ENCODE measurements at places on chromosomes 6 and 20.

DNA sequence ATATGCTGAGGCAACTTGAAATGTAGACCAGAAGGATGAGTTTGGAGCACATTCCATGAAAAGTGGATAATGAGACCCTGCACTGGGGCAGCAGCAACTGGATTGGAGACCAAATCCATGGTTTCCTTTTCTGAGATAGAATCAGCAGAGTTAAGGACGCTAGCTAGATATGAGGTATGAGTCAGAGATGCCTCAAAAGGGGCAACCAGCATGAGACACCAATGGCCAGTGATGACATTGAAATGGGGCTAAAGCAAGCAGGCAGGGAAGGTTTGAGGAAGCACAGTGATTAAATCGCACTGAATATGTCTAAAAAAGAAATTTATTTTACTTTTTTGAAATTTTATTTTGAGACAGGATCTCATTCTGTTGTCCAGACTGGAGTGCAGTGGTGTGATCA lies 802.4 kb downstream of the TFAP2A start:
- DNase-seq: no peak

GRCh38 chr6:90082847-90083246 lies 188.6 kb downstream of the GJA10 start:
- DNase-seq: no peak

DNA sequence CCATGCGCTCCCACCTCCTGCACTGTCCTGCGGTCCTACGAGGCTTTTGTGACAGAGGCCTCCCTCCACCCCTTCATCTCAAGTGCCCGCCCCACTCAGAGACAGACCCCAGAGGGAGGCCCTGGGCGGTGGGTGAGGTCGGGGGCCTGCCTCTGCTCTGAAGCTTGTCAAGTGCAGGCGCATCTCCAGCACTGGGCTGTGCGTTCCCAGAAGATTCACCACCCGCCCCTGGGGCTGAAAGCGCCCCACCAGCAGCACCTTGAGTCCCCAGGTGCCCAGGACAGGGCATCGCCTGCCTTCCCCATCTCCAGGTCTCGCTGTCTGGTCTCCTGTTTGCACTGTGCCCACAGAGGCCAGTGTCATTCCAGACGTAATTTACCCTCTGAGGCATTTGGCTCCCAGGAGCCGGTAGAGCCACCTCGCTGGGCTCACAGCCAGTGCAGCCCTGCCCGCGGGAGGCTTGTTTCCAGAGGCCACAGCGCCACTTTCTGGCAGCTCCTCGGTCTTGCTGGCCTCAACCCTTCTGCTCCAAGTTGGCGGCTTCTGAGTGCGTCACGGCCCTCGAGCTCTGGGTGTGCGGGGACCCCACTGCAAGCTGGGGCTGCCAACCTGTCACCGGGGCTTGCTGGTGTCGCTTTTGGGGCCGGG lies 191.1 kb downstream of the TAF4 start:
- DNase-seq: no peak

DNA sequence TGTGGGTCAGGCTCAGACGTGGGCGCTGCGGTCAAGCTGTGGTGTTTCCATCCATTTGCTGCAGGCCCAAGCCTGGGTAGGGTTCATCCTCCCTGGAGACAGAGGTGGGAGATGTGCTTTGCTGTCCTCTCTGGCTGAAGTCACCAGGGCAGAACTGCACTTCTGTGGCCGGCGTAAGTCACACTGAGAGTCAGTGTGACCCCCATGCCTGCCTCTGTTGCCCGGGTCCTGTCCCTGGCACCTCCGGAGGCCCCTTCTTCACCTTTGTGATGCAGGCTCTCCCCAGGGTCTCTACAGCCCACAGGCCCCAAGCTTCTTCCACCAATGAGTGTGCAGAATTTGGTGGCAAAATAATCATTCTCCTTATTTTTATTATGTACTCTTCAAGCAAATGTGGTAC lies 53.8 kb upstream of the DACT2 start:
- DNase-seq: no peak

- peak; percentile 23 for DNase-seq
Observed at GRCh38 chr20:38726804-38727606, 2.7 kb downstream of the SLC32A1 start.

DNA sequence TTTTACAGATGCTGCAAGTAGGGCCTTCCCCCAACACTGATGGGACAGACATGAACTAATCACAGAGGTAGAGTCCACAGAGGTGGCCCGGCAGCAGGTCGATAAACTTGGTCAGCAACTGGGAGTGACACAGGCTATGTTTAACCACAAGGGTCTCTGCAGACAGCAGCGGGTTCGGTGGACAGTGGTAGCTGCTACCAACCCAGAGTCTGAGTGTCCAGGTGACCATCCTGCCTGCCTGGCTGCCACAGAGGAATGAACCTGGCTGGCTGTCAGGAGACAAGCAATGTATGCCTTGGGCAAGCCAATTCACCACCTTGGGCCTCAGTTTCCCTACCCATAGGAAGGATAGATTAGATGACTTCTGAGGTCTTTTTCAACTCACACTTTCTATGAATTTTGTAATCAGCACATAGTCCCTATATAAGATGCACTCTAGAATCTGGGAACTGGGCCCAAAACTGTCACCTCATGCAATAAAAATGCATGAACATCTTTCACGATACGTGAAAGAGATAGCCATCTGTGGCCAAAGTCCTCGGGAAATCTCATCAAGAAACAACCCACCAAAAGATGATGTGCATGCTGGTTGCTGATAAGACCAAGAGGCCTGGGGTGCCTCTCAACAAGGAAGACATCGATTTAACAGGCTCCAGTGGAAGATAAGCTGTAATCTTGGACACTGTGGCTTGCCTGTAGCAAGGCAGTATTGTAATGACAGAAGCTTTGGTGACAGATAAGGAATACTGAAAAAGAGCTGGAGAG lies 30.5 kb downstream of the MDGA1 start:
- DNase-seq: no peak

DNA sequence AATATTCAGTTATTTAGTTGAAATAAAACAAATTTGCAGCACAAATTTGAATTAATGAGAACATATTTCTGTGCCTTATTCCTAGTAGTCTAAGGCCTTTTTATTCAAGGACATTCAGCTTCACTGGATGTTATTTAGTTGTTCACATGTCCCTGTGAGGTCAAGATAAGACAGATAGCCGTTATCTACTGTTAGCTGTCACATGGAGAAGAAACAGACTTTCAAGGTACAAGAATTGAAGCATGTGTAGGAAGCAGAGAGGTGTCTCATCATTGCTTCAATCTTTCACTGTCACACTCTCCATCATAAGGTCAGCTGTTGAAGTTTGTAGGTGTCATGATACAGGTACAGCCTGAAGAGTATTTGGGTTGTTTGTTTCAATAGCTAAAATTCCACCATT lies 112.9 kb upstream of the JAG1 start:
- DNase-seq: no peak

GRCh38 chr6:39266782-39267355 lies 37.6 kb upstream of the KCNK5 start:
- DNase-seq: no peak

GRCh38 chr6:78700991-78701390 lies 166.4 kb upstream of the IRAK1BP1 start:
- no peak for DNase-seq

GRCh38 chr6:55456016-55456415 lies 123.0 kb downstream of the HMGCLL1 start:
- no peak for DNase-seq

- no peak for DNase-seq
Observed at GRCh38 chr6:20203561-20204511, 8.4 kb downstream of the MBOAT1 start.

DNA sequence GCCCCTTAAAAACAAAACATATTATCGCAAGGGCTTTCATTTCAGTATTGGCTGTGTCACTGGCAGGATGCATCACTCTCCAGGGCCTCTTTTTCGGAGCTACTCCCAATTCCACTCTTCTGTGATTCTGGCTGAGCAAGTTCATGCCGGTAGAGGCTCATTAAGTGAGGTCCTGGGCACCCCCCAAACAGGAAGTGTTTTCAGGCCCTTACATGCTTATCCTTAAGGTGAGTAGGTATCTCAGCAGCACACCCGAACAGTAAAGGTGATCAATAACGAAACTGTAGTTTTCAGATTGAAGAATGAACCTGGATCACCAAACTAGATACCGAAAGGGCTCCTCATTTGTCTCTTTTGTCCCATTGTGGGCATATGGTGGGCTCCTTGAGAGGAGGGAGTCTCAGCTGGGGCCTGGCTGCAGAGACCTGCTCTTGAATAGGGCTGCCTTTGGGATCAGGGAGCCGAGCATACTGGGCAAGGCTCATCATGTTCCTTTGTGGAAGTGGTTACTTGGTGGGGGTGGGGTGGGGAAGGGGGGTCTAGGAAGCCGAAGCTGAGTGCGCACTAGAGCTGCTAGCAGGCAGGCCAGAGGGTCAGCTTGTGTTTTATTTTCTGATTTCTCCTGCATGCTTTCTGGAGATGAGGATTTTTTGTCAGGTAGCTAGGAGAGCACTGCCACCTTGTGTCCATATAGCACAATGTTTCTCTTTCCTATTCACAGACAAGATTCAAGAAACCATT lies 65.2 kb downstream of the CDS2 start:
- no peak for DNase-seq

DNA sequence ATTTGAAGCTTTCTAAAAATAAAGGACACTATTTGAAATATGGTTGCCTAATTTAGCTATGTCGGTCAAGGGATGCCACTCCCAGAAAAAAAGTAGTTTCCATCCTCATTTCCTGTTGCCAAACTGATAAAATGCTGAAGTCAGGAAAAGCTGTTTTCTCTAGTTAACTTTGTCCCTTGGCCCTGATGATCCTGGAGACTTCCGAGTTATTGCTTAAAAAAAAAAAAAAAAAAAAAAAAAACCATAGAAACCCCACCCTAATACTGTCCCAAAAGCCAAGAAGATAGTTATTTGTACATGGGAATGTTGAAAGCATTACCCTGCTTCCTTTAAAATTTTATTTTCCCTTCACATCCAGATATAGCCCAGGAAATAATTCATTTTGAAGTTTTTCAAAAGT lies 236.7 kb downstream of the SOD2 start:
- DNase-seq: no peak

- DNase-seq: no peak
Observed at GRCh38 chr6:79613912-79614311, 17.2 kb upstream of the SH3BGRL2 start.

DNA sequence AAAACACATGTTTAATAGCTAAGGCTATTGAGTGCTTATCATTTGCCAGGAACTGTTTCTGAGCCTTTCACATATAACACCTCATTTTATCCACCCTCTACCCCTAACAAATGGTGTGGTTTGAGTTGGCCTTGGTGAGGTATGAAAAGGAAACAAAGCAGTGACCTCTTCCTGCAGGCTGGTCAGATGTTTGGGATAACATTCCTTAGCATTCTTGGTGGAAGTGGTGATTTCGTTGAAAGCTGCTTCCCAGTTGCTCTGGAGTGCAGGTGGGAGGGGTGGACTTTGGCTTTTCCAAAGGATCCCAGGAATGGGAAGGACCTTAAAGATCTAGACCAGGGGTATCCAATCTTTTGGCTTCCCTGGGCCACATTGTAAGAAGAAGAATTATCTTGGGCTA lies 41.3 kb downstream of the CARMIL1 start:
- no peak for DNase-seq

GRCh38 chr6:145423936-145424335 lies 311.4 kb downstream of the EPM2A start:
- no peak for DNase-seq

- DNase-seq: no peak
Observed at GRCh38 chr6:80689716-80690395, 583.4 kb downstream of the BCKDHB start.

GRCh38 chr6:75183099-75183541 lies 22.7 kb downstream of the COL12A1 start:
- DNase-seq: no peak

GRCh38 chr6:169536446-169537170 lies 165.2 kb downstream of the WDR27 start:
- DNase-seq: no peak

DNA sequence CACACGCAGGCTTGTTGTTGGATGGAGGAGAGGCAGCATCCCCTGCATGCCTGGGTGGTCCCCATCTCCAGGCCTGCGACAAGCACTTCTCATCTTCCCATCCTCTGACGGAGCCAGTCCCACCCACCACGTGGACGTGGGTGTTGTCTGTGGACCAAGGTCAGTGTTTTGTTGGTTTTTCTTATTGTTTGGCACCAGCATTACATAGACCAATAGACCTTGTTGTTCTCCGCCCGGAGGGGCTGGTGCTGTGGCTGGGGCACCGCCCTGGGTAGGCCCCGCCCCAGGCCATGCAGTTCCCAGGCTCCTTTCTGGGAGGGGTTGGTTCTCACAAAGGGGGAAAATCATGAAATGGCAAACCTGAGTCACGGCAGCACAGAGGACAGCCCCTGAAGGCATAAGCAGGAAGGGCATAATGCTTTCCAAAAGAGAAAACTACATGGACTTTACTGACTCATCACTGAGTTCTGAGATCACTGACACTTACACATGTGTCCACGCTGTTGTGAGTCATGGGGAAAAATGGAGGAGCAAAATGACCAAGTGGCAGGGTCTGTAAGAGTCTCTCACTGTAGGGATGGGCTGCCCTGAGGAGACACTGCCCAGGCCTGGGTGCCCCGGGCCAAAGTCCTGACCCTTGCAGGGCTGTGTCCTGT lies 90.8 kb downstream of the THBS2 start:
- DNase-seq: no peak

DNA sequence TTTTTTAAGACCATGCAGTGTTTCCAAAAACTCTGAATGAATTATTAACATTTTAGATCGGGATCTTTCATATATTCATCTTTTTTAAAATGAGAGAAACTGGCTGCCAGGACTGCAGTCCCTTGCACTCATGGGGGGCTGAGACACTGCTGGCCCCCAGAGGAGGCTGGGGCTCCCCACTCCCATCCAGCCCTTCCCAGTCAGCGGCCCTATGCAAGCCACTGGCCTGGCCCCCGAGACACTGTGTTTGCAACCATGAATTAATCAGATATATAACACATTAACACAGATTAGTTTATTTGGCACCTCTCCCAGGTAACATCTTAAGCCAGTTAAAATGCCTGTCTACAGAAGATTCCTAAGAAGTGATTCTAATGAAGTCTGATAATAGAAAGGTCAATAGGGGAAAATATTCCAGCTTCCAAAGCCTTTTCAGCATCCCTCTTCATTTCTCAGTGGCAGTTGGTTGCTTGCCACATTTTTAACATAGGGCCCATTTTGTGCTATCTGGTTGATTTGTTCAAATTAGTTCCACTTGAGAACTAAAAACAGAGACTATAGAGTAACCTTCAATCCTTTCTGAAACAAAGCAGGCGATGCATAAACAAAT lies 184.4 kb upstream of the FBXL4 start:
- no peak for DNase-seq

All from T-helper 22 cell (primary cell).